Liver (tissue), 10 donors: ENCODE measurements at places on chromosomes 16 and 17. TPM values are rescaled to one million over a fixed set of nuclear protein-coding genes. Genes with fewer than 3 reads are reported as not detected.

CETP gene
- polyA plus RNA-seq = 8.5 TPM

SLC12A3 gene
- not detected for polyA plus RNA-seq

KRT28 gene
- not detected for polyA plus RNA-seq

HSPB9 gene
- 0.69 TPM for polyA plus RNA-seq

PRCD gene
- polyA plus RNA-seq = not detected

RMI2 gene
- 0.28 TPM for polyA plus RNA-seq

MGAT5B gene
- 0.02 TPM for polyA plus RNA-seq

PRSS33 gene
- polyA plus RNA-seq = not detected

ASIC2 gene
- not detected for polyA plus RNA-seq

CDH3 gene
- polyA plus RNA-seq = not detected
